MV-4-11 (cell line): ENCODE measurements at places on chromosomes 13 and 19.

DNA sequence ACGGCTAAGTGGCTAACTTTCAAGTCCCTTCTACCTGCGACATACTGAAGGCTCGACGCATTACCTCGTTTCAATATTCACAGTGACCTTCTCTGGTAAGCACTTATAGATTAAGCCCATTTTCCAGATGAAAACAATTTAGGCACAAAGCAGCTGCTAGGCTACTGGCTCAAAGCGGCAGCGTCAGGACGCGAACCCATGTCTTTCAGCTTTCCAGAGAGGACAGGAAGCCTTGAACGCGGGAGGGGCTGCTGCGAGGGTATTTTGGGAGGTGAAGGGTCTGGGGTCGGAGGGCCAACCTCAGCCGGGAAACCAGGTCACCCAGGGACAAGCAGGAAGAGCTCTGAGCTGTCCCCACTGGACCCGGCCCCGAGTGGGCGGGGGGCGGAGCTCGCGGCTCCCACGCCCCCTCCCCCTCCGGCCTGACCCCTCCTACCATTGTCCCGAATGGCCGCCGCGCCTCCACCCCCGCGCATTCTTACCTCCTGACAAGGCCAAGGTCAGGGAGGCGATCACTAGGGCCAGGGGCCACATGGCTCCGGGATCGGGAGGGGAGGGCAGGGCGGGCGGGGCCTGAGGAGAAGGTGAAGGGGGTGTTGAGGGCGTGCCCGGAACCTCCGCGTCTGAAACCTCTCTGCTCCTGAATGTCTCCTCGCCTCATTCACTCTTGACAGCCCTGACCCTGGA, at the start of gene KLK13:
Gene KLK13 (minus strand): TSS at position 559 of the 687 bp plus-strand sequence. CDS start 25 bp downstream, at position 534.
- DNase-seq, result no peak

- peak; percentile 33 for DNase-seq
Measured at GRCh38 chr19:18649371-18650020, 12.7 kb downstream of the KLHL26 start.

- DNase-seq, result no peak
Measured at GRCh38 chr13:98269386-98269785, 92.3 kb upstream of the RNF113B start.

DNA sequence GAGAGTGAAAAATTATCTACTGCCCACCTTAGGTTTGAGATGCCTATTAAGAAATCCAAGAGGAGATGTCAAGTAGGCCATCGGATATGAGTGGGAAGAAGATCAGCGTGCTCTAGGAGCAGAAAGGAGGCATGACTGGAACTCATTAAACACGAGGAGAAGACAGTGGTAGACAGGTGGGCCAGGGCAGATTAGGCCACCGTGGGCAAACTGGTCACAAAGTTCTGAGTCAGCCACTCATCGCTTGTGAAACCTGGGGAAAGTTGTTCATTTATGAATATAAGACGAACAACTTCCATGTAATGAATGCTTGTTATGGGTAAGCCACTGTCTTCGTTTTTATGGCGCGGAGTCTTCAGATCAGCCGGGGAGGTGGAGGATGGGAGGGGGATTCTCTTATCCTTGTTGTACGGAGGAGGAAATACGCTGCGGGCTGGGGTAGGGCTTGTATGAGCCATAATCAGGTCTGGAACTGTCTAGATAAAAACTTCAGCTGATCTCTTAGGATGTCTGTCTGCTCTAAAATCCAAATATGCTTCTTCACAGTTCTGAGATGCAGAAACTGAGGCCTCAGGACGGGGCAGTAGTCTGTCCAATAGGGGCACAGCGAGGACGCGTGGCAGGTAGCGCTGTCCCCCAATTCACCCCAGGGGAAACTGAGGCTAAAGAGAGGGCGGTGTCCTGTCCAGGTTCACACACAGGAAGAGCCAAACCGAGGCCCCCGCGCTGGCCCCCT, 1.1 kb upstream of the ZNF444 start:
- no peak for DNase-seq

- no peak for DNase-seq
Measured at GRCh38 chr19:40607311-40608239, 6.4 kb downstream of the LTBP4 start.

DNA sequence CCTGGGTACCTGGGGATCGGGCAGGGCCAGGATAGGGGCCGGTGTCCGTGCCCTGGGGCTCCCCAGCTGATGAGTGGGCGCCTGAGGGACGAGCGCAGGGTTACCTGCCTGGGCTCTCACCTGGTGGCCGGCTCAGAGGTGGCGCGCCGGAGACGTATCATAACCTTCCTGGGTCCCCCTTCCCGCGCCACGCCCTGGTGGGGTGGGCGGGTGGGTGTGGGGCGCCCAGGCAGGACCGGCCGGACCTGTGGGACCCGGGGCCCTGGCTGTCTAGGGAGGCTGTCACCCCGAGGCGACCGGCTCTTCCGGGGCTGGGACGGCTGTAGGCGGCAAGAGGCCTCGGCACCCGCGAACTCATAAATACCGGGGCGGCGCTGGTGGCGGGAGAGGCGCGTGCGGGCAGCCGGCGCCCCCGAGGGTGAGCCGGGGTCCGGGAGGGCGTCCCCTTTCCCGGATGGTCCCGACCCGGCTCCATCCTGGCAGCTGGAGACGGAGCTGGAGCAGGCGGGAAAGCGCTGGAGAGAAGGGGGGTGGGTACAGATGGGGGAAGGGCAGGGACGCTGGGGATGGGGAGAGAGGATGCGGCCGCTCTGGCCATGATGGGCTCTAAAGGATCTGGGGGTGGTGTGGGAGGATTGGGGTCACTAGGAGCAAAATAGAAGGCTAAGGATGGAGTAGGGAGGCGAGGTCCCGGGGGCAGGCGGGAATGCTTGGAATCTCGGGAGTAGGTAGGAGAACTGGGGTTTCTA, at the start of gene ACP7:
Gene ACP7 (plus strand): TSS at position 386 of the 749 bp plus-strand sequence. CDS start 902 bp downstream, outside the sequence.
- no peak for DNase-seq

DNA sequence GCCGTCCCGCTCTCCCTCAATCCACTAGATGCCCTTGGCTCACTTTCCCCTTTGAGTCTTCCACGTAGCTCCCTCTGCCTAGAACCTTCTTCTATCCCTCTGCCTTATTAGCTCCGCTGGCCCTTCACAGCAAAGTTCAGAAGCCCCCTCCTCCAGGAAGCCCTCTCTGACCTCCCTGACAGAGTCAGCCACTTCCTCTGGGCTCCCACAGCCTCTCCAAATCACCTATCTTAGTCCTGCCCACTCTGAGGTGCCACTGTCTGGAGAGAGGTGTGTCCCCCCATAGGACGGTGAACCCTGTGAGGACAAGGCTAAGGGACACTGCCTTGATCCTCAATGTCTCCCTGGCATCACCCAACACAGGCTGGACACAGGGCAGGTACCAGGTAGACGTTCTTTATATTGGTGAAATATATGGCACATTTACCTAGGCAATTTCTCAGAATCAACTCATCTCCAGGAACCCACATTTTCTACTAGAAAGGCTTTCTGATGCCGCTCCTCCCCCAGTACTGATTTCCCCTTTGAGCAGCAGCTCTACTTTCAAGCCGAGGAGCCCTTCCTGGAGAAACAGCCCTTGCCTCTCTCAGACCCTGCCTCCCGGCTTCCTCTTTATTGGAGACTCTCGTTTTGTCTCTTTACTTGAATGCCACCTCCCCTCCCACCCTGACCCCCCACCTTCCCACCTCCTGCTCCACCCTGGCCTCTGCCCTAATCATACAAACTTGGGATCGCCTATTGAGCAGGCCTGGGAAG, 3.4 kb upstream of the TGFB1 start:
- DNase-seq, result peak; percentile 71

- no peak for DNase-seq
Measured at GRCh38 chr19:51107406-51108065, 673 bp downstream of the CTU1 start.

GRCh38 chr19:52786078-52786463, 520 bp downstream of the ZNF600 start:
- DNase-seq, result no peak

DNA sequence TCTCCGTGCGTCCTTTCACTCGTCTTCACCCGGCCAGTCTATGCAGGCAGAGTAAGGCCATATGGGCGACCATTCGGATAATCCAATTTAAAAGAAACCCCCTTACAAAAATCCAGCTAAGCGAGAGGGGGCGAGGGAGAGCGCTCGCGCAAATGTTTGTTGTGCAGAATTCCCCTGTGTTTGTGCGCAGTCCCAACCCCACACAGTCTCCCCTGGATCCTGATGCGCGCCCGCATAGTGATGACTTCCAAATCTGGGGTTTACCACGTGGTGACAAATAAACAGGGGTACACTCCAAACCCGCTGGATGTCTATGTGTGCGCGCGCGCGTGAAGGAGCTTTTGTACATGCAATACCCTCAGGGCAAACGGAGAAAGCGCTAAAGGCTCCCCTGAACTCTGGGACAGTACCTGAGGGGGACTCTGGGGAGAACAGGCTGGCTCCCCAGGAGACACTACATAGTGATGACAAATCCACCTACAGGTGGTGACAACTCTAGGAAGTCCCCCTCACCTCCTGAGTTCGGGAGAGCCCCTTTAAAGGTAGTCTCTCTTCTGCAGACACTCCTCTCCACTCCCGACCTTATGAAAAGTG, 8.5 kb downstream of the SOX21 start:
- DNase-seq, result no peak

- DNase-seq, result no peak
Measured at GRCh38 chr13:44523146-44524015, 52.7 kb downstream of the TSC22D1 start.
